ENCODE measurements at places on chromosomes 1 and 21.

GRCh38 chr1:63268876-63269275 is 53.5 kb upstream of the FOXD3 start:
- DNase-seq: no peak

- no peak for DNase-seq
Measured at GRCh38 chr1:182515556-182515955, 65.6 kb downstream of the RGSL1 start.

DNA sequence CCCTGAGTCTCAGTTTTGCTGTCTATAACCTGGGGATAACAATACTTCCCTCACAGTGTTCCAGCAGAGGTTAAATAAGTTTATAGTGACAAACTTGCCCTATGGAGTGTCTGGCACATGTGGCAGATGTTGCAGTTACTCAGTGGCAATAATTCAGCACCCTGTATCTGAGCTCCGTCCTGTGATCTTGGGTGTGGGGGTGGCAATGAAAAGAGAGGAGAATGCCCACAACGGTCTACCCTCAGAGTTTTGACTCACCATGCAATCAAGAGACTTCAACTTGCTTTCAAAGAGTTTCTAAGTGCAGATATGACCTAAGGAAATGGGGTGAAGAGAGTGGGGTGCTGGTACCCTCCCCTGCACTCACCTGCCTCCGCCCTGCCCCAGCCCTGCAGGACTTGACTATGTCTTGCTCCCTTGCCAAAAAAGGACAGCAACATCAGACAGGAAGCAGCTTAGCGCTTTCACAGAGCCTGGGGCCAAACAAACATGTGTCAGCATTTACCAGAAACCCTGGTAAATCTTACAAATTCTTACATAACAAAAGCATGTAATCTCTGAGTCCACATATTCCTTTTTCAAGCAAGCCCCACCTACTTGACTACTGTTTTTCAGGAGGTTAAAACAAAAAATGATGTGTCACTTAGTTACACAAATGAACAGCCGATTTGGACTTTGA is 185.1 kb upstream of the CAMK1G start:
- no peak for DNase-seq

DNA sequence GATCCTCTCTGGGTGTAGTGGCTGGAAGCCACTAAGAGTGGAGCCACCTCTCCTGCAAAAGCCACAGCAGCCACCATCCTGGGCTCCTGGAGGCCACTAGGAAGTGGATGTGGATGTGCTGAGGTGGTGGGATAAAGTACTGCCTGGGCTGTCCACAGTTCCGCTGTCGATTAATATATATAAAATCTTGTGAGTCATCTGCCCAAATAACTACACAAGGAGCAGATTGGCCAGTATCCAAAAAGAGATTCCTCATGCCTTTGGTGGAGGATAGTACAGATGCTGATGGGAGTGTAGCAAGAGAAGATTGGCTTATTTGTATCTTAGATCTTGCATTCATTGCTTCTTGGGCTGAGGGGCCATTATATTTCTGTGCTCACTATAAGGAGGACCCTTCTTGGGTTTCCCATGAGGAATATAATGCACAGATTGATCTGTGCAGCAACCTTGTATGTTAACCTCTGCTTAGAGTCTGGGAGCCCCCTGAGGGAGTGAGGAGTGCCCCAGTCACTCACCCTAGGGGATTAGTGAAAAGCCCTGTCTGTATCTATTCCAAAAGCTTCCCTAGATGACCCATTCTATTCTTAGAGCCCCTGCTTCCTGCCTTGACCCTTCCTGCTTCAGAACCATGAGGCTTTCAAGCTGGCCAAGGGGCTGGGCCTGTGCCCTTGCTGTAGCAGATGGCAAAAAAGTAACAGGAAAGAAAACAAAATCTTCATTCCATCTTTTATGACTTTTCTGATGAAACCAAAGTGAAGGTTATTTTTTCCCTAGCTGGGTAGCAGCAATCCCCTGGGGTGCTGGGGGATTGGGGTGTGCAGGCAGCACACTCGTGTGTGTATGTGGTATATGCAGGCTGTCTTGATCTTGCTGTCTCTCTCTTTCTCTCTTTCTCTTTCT is 31.7 kb downstream of the RCSD1 start:
- DNase-seq: no peak

- DNase-seq: no peak
Measured at GRCh38 chr21:42067531-42068255, 3.4 kb upstream of the UMODL1 start.

DNA sequence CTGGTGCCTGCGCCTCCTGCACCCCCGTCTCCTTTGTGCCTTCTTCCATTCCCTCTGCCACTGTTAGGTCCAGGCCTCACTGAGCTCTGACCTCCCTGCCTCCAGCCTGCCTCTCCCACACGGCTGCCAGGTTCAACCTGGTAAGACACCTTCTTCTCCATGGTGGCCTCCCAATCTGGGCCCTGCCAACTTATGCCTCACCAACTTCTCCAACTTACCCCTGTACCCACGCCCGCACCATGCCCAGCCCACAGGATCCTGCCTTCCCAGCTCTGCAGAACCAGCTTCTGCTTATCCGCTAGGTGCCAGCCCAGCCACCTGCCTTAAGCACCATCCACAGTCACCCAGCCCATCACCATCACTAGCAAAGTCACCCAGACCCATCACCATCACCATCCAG is 37.2 kb downstream of the PDE9A start:
- no peak for DNase-seq

DNA sequence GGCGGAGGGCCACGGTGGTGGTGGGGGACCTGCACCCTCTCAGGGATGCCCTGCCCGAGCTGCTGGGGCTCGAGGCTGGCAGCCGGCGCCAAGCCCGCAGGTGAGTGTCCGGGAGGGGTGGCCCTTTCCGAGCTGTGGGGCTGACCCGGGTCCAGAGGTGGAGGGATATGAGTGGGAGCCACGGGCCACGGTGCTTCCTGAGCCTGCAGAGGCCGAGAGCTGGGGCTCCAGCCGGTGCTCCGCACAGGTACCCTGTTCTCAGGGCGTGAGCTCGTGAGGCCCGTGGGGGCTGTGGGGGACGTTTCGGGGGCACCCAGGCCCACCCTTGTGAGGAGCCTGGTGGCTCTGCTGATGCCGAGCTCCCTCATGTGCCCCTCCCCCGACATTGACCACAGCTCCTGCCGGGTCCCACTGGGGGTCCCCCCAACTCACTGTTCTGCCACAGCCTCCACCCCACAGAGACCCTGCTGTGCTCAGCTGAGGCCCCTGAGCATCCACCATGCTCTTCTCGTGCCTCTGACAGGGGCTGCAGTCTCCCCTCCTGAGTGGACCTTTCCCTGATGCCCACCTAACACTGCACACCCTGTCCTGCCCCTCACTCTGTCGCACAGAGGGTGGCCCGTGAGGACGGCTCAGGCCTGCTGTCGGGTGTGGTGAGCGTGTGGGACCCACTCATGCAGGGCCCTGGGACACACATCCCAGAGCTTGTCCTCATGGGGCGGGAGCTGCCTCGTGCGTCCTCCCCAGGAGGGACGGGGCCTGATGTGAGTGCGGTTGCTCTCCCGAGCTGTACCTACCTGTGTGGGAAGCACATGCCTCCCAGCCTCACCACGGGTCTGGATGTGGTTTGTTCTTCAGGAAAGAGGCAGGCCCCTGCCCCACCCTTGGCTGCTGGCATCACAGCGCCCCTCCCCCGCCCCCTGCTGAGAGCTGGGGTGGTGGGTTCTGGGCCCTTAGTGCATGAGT is 27.5 kb downstream of the SLX9 start:
- no peak for DNase-seq

GRCh38 chr1:41013796-41014195 is 7.7 kb downstream of the SLFNL1 start:
- DNase-seq: no peak
